ACHN (cell line): ENCODE measurements at places on chromosomes 3 and 15.

DNA sequence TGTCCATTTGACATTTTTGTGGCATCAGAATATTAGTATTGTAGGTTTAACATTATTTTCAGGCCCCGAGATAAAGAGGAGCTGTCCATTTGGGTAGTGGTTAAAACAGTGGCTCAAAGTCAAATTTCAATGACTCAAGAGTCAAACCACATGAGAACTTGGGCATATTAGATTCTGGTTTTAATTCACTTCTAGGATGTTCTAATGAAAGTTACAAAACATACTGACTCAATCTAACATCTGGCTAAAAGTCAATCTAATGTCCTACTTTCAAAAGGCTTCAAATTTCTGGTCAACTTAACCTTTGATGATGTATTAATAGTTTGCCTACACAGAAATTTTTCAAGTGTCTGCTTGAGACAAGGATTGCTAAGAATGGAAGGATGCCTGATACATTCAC, 112.4 kb downstream of the ABI3BP start:
- DNase-seq = no peak

DNA sequence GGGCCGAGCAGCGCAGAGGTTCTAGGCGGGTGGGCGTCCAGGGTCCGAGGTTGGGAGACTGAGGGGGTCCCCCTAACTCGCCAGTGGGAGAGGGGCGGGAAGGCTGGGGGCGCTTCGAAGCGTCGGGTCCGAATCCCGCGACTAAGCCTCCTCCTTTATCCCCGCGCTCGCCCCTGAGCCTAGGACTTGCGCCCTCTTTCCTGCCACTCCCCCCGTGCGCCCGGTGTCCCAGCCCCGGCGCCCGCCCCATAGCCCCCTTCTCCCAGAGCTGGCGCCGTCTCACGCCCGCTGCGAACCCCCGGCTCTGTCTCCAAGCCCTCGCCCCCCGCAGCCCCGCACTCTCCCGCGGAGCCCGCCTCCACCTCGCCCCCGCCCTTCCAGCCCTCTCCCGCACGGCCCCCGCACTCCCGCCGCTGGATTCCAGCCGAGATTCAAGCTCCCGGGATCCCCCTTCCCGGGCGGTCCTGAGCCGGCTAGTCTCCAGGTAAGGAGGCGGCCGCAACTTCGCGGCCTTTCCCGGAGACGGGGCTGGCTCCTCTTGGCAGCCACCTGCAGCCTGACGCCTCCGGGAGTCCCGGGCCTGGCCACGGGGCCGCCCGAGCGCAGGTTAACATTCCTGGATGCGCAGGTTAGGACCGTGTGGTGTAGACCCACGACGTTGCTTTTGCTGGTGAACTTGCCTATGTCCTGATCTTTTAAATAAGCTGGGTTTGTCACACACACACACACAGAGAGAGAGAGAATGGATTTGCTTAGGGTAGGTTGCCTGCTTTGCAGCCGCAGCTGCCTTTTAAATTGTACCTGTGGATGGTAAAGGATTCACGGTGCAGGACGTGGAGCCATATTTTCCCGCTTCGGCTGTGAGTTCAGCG, 563 bp downstream of the PXYLP1 start:
- DNase-seq = no peak

GRCh38 chr3:32175607-32176197, 62.8 kb upstream of the CMTM8 start:
- peak; percentile 63 for DNase-seq

DNA sequence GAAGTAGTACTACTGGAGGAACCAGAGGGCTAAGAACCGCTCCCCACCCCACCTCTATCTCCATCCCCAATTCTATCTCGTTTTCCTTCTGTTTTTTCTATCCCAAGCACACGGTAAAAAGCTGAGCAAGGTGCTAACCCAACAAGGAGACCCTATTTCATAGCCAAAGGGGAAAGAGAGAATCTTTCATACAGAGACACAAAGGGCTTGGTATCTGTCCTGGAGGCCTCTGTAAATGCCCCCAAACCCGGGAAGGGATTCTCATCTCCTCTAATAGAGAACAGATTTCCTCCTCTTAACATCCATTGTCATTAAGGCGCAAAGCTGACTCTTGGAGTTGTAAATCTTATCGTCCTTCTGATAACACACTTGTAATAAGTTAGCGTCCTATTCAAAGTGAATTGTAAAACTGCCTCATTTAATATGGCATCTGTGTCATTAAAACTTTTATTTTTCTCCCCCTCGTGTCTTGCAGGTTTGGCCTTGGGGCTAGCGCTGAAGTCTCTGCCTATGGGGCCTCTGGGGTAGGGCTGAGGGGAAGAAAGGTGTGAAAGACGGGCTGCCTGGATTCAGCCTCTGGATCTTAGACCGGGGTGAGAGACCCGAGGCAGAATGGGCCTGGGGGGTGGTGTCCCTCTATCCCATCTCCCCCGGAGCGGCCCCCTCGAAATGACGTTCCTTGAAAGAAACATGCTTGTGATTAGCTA, 12.1 kb downstream of the NR2F2 start:
- DNase-seq = no peak

GRCh38 chr3:32708672-32709283, 23.8 kb downstream of the CNOT10 start:
- DNase-seq = no peak
